ENCODE measurements at places on chromosomes 6 and 20. TPM values are rescaled to one million over a fixed set of nuclear protein-coding genes. Genes with fewer than 3 reads are reported as not detected.

HRH3 gene
- 0.22 TPM for total RNA-seq

FAM217A gene
- not detected for total RNA-seq

RWDD2A gene
- total RNA-seq, result 3.6 TPM

GRCh38 chr6:5746053-5746758 is 260.5 kb downstream of the NRN1 start:
- H3K4me3 ChIP-seq, result no peak overlapping the region
- H3K27me3 ChIP-seq, result no peaks in the 10 kb centered on the region
- peak; percentile 45 for DNase-seq
- peaks cover 19% of the 10 kb centered on the region for H3K4me1 ChIP-seq

- no peak overlapping the region for H3K27ac ChIP-seq
- H3K27me3 ChIP-seq, result peaks cover 21% of the 10 kb centered on the region
- H3K4me3 ChIP-seq, result no peak overlapping the region
- DNase-seq, result no peak
Observed at GRCh38 chr6:1117530-1118286, 194.2 kb upstream of the FOXQ1 start.

- peaks cover 28% of the 10 kb centered on the region for H3K4me1 ChIP-seq
- no peak overlapping the region for H3K27ac ChIP-seq
- no peaks in the 10 kb centered on the region for H3K27me3 ChIP-seq
- H3K36me3 ChIP-seq, result no peaks in the 10 kb centered on the region
- DNase-seq, result no peak
- H3K4me3 ChIP-seq, result no peak overlapping the region
Observed at GRCh38 chr6:148340586-148341297, 1.9 kb upstream of the SASH1 start.

DNA sequence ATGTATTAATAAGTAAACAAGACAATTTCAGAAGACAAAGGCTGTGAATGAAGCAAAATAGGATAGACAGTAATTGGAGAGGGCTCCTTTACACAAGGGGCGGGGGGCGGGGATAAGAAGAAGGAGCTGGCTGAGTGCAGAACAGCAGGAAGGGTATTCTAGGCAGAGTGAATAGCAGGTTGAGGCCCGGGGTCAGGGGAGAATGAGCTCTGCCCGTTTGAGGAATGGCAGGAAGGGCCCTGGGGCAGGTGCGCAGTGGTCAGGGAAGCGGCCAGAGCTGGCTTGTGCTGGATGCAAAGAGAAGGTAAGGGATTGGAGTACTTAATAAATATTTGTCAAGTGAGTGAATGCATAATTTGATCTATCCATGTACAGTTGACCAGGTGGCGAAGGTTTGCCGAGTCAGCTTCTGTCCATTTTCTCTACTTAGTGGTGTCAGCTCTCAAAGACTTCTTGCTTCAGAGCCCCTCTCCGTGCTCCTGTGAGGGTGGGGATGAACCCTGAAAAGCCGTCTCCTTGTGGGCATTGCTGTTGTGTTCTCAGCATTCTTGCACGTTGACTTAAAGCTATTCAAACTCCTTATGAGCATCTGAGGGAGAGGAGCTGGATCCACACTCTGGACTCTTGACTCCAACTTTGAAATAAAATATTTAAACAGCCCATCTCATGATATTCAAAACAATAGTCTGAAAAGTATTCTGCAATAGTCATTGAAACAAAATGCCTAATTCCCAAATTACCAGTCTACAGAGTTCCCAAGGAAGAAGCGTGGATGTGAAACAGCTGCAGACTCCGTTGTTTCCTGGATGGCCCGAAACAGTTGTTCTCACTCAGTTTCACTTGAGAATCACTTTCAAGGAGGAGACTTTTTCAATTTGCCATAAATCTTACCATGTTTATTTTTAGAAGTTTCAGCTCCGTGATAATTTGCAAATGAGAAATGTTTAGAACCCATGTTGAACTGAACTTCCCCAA is 105.1 kb downstream of the EDN3 start:
- no peak overlapping the region for H3K27ac ChIP-seq
- peaks cover 10% of the 10 kb centered on the region for H3K4me1 ChIP-seq
- H3K27me3 ChIP-seq, result peaks cover 76% of the 10 kb centered on the region
- no peak for DNase-seq

DNA sequence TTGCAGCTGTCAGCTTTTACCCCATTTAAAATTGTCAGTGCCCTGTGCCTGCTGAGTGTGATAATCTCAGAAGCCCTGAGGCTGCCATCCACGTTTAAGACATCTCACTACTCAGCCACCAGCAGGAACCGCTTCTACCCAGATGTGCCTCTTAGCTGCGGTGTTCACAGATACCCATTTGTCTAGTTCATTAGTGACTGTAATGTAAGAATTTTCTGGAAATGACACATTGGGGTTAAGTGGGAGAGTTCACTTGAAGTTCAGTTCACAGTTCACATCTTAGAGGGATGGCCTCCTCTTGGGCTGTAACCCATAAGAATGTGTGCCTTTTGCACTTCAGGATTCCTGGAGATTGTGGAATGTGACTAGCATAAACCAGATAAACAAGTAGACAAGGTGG is 477.7 kb downstream of the BTBD3 start:
- H3K27me3 ChIP-seq, result no peaks in the 10 kb centered on the region
- H3K4me3 ChIP-seq, result no peak overlapping the region
- DNase-seq, result no peak
- no peaks in the 10 kb centered on the region for H3K36me3 ChIP-seq
- H3K27ac ChIP-seq, result no peak overlapping the region

Data from A673 (cell line).